Placental pericyte (primary cell): ENCODE measurements at places on chromosomes 3 and 15. TPM values are rescaled to one million over a fixed set of nuclear protein-coding genes. Genes with fewer than 3 reads are reported as not detected.

FES gene
- 8.3 and 8.8 TPM in 2 replicates for total RNA-seq

FBXO40 gene
- total RNA-seq = not detected in 2 replicates

SHF gene
- 0.22 and 0.43 TPM in 2 replicates for total RNA-seq

GP5 gene
- under 0.01 and 0.14 TPM in 2 replicates for total RNA-seq

TIMP4 gene
- 0.66 and 2.0 TPM in 2 replicates for total RNA-seq

TGFBR2 gene
- total RNA-seq = 136 and 219 TPM in 2 replicates

NTRK3 gene
- total RNA-seq = 0.44 TPM in 1 of 2 replicates, not detected in the other

ILDR1 gene
- not detected in 2 replicates for total RNA-seq

SCAMP5 gene
- total RNA-seq = 0.57 and 2.4 TPM in 2 replicates
